ENCODE measurements at places on chromosomes 3 and 15.

DNA sequence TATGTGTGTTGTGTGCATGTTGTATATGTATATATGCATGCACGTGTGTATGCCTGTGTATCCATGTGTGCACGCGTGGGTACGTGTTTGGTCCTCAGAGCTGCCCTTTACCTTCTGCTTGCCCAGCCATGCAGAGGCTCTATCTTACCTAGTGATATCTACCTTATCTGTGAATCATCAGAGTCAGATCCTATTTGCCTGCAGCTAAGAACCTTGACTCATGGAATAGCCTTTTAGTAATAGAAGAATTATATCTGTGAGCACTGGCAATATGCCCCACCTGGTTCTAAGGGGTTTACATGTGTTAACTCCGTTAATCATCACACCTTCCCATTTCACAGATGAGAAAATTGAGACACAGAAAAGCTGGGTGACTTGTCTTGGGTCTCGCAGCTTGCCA, 11.0 kb downstream of the PGPEP1L start:
- no peak for DNase-seq

GRCh38 chr3:46089237-46090011, 62.1 kb upstream of the XCR1 start:
- DNase-seq: peak; percentile 68

DNA sequence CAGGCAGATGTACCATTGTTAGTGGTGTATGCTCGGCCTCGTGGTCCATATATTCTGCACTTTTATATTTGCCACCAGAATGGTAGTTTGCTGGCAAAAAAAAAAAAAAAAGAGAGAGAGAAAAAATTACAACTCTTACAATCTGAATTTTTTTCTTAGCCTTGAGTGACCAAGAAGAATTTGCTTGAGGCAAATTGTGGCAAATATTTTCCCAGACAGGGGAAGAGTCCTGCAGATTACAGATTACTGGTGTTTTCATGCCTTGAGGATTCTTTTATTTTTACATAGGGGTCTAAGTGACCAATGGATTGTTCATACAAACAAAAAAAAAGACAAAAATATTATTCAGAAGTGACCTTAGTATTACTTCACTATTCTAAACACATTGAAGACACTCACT, 283.3 kb downstream of the BBX start:
- no peak for DNase-seq

DNA sequence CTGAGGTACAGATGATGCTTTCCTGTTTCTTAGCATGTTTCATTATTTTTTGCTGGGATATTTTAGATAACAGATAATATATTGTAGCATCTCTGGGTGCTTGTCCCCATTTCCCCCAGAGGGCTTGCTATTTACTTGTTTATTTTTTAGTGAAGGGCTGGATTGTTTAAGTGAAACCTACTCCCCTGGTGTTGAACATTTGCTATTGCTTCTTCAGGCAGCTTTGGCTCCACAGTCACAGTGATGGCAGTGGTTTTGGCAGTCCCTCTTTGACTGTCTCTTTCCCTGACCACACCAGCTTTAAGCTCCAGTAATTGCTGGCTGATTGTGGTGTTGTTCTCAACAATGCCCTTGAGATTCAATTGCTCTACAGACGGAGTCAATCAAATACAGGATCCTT, 128.9 kb downstream of the KLF13 start:
- DNase-seq: no peak

DNA sequence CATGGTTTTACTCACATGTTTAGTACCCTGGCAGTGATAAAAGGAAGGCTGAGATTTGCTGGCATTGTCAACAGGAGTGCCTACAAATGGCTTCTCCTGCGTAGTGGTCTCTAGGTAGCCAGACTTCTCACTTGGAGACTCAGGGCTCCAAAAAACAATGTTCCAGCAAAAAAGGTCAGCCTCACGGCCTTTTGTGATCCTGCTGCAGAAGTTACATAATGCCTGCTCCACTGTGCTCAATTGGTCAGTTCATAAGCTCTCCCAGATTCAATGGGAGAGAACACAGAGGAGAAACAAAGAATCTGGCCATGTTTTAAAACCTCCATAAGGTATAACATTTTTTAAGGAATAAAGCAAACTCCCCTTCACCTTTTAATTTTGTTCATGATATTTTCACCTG, 76.1 kb upstream of the CMSS1 start:
- no peak for DNase-seq

DNA sequence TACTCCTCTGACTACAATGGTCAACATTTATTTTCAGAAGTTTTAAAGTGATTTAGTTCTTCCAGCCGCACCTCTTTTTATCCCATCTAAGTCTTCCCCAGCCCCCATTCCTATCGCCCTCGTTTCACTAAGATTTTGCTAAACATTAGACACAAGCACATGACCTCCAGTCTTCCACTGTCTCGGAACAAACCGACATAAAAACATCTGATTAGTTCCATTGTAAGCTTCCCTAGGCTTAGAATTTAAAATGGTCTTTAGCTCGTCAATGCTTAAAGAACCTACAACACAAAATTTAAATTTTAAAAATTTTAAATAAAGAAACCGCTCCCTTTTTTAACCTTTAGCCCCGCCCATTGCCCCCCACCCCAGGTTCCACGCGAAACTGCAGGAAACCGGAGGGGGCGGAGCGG, 284 bp upstream of the TSC22D2 start:
- DNase-seq: peak; percentile 80

DNA sequence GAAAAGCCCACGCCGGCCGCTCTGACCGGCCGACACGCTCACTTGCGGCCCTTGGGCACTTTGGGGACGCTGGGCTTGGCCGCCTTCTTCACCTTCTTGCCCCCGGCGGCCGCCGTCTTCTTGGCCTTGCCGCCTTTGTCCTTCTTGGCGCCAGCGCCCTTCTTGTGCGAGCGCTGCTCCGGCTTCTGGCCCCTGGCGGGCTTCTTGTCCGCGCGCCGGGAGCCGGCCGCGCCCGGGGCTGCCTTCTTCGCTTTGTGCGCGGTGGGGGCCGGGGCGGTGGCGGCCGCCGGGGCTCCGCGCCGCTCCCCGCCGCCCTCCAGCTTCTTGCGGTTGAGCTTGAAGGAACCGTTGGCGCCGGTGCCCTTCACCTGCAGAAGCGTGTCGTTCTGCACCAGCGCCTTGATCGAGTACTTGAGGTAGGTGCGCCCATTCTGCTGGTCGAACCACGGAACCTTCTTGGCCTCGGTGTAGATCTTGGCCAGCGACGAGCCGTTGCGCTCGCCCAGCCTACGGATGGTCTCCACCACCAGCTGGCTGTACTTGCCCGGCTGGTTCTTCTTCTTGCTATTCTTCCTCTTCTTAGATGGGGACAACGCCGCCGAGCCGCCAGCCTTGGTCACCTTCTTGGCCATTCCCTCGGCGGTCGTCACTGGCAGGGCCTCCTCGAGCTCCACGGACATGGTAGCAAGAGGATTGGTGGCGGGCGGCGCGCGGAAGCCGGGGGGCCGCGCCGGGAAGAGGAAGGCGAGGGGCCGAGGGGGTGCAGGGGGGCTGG, 36.7 kb downstream of the HMCES start:
- DNase-seq: peak; percentile 13

- DNase-seq: no peak
Observed at GRCh38 chr3:100954199-100954935, 38.9 kb downstream of the ABI3BP start.

DNA sequence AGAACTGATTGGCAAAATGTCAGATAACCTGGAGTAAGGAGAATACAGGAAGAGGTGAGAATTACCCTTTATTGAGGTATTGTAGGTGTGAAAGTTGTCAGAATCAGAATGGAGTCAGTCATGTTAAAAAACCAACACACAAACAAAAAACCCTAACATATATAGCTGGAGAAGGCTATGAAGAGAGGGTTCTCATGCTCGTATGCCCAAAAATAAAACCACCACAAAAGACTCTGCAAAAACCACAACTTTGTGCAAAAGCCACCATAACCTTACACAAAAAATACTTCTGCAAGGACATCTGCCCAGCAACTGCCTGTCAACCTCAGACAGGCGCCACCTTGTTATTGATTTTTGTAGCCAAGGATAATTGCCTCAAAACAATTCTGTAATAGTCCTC, 136.0 kb downstream of the CD47 start:
- no peak for DNase-seq

DNA sequence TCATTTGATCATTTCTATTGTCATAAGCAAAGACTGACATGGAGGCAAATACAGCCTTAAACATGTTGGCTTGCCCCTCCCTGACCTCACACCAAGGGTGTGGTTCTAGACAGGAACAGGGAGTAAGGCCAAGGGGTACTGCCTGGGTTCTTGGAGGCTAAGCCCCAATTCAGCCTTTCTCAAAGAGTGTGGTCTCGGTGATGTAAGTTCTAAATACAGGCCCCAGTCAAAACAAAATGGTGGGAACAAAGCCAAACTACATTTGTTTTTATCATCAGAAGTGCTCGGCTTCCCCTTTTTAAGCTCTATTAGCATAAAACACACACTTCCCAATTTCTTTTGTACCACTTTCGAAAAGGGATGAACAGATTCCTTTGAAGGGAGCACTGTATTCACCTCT, 129.5 kb downstream of the ATP8B4 start:
- DNase-seq: no peak

GRCh38 chr15:43370975-43371974, at the start of the genes TUBGCP4 and ZSCAN29:
Gene TUBGCP4, plus strand, starts transcription at chr15:43371101. Its CDS starts 254 bp downstream, at chr15:43371355.
Gene ZSCAN29, minus strand, starts transcription at chr15:43371043. Its CDS starts 1,130 bp downstream, at chr15:43369913.
- peak; percentile 76 for DNase-seq

DNA sequence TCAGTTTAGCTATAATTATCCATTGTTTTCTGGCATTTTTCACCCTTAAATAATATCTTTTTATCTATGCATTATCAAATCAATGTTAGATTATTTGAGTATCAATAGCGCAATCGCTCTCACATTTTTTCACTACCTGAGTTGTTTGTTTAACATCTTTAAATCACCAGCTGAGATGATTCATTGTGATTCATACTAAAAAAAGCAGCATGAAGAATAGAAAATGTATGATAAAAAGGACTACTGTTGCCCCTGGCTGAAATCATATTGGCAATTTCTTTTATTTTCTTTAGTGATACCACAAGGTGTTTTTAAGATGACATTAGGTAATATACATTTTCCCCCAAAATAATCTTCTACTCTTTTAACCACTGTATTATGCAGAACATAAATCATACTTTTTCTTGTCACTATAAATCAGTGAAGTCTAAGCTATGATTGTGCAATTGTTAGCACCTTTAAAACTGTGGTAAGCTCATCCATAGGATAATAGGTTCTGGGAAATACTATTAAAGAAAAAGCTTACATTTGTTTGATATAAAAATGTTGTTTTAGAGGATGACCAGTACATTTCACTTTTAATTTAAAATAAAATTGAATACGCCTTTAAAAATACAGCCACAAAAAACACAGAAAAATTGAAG, 889.1 kb downstream of the NAALADL2 start:
- no peak for DNase-seq

DNA sequence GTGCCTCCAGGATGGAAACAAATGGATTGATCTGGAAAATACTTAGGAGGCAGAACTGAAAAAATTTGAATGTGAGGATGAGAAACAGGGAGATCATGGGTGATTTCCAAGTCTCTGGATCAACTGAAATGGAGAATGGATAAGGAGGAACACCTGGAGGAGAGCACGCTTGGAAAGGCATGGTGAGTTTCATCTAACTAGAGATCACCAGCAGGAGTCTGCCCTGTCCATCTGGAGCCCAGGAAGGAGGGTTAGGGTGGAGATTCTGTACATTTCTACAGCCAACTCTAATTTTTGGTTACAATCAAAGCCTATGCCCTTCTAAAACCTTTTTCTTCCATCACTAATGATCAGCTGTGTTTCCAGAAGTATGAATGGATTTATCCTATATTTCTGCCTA, 995.9 kb upstream of the CFAP20DC start:
- DNase-seq: no peak

- peak; percentile 50 for DNase-seq
Observed at GRCh38 chr15:77024273-77025082, 29.6 kb downstream of the PSTPIP1 start.

- no peak for DNase-seq
Observed at GRCh38 chr15:73921254-73921925, 4.9 kb upstream of the LOXL1 start.

GRCh38 chr3:88137836-88138235, 11.9 kb upstream of the C3orf38 start:
- no peak for DNase-seq

DNA sequence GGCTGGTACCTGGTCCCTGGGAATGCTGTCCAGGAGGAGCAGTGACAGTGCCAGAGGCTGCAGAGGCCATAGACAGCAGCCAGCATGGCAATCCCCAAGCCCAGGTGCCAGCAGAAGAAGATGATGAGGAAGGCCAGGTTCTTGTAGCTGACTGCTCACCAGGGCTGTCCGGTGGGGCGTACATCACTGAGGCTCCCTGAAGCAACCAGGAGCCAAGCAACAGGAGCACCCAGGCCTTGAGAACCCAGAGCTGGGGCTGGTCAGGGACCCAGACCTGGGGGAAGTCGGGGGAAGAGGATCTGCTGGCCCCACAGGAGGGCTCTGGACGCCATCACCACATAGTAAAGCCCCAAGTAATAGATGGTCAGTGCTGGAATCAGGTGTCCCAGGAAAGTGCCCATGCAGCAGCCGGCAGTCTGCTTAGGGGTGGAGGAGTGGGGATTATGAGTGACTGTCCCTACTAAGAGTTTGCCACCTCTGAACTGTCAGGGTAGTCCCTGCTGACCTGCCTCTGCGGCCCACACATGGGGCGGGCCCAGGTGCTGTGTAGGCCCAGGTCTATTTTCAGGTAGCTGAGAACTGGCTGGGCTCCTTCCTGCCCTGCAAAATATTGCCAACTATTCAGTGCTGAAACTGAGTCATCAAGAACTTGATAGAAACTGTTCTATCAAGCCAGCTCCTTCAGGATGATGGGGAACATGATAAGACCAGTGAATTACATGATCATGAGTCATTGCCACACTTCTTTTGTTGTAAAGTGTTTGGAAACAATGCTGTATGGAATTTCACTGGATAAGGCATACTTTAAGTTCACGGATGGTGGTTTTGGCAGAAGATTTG, 68.7 kb downstream of the CHRD start:
- peak; percentile 72 for DNase-seq

- peak; percentile 8 for DNase-seq
Observed at GRCh38 chr3:151197981-151198767, 4.8 kb downstream of the GPR171 start.

- DNase-seq: peak; percentile 35
Observed at GRCh38 chr3:120497336-120497735, 46.5 kb upstream of the FSTL1 start.

- DNase-seq: no peak
Observed at GRCh38 chr15:49471733-49472132, 48.7 kb downstream of the FGF7 start.

DNA sequence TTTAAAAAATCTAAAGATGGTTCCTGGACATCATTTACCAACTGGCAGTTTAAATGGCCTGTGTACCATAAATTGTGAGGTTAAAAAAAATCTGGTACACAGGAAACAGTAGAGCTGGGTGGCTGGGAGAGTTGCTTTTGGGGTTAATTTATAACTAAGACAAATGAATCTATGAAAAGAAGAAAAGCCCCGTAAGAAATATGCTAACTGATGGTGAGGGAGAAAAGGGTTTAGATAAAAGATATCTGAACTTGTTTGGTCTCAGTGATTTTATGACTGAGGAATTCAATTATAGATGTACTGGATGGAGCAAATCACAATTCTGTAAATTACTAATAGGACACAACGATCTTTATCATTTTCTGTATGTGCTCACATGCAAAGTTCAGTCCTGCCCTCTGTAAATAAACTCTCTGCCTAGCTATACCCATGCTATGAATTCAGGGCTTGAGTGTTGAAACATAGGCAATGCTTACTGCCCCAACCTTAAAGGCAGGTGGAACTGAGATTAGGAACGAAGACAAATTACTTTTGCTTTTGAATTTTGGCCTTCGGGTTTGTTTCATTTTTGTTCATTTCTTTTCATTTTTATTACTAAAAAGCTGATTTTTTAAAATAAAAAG, 28.0 kb downstream of the PPARG start:
- peak; percentile 63 for DNase-seq

Data from ACHN (cell line).